Anterior cingulate cortex (tissue), 58 donors: ENCODE measurements at places on chromosomes 4 and X.

- no peak for DNase-seq
Observed at GRCh38 chrX:2340991-2341390, 159.8 kb downstream of the DHRSX start.

- no peak for DNase-seq
Observed at GRCh38 chr4:1500231-1500965, 94.2 kb upstream of the NKX1-1 start.

DNA sequence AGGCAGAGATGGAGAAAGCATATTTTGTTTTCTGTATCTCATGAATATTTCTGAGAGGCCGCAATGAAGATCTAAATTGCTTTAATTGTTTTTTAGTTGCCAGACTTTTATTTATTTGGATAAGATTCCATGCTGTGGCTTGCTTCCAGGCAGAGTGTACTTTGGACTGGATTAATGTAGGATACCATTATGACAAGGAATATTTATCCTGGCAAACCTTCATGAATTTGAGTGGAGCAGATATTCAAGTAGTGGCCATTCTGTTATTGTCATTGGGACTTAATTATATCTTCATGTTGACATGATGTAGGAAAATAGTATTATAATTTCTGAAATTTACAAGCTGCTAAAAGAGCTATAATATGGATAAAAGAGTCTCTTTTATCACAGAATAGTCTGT lies 182.9 kb downstream of the C4orf33 start:
- no peak for DNase-seq

- no peak for DNase-seq
Observed at GRCh38 chr4:144750348-144750747, 104.4 kb downstream of the HHIP start.

GRCh38 chrX:6852869-6853268 lies 294.6 kb upstream of the STS start:
- DNase-seq, result no peak

DNA sequence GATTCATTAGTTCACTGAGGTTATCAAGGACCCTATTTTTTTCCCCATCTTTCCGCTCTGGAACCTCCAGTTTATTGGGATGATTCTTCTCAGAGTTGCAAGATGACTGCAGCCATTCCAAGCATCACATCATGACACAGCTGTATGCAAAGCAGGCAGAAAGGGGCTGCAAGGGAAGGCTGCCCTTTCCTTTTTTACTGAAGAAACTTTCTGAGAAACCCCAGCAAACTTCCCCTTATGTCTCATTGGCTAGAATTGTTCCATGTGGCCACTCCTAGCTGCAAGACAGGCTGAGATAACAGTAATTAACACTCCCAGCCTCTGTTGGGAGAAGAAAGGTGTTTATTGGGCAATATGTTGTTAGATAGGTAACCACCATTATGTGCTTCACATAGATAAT lies 102.6 kb downstream of the SATL1 start:
- DNase-seq, result no peak

- DNase-seq, result no peak
Observed at GRCh38 chr4:143407474-143407873, 70.8 kb downstream of the GAB1 start.

GRCh38 chr4:72169861-72170260 lies 138.1 kb downstream of the NPFFR2 start:
- DNase-seq, result no peak

DNA sequence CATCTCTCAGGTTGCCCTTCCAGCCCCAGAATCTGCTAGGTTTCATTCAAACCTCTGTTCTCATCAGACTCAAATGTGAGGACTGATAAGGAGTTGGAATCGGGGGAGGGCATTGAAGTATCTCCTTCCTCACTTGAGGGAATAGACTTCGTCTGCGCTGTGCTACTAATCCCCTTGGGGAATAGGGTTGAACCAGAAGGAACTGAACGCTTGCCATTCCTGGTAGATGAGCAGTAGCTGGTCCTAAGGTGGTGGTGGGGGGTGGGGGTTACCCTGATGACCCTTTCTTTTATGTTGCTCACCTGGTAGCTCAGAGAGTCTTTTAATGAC lies 692 bp upstream of the SLC9A7 start:
- no peak for DNase-seq

GRCh38 chrX:100643956-100644860 lies at the start of gene SRPX2:
Gene SRPX2 (plus strand): TSS chrX:100644199. CDS start chrX:100646323, 2,124 bp downstream.
- peak; percentile 1 for DNase-seq

DNA sequence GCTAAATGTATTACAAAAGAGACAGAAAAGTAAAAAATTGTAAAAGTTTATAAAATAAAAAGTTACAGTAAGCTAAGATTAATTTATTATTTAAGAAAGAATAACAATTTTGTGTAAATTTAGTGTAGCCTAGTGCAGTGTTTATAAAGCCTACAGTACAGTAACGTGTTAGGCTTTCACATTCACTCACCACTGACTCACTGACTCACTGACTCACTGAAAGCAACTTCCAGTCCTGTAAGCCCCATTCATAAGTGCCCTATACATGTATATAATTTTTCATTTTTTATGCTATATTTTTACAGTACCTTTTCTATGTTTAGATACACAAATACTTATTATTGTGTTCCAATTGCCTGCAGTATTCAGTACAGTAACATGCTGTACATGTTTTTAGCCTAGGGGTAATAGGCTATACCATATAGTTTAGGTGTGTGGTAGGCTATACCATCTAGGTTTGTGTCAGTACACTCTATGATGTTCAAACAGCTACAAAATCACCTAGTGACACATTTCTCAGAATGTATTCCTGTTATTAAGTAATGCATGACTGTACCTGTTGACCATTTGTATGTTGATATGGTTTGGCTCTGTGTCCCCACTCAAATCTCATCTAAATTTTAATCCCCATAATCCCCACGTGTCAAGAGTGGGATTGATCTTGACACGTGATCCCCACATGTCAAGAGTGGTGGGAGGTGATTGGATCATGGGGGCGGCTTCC lies 57.9 kb downstream of the CFAP299 start:
- no peak for DNase-seq

- no peak for DNase-seq
Observed at GRCh38 chr4:133524369-133524768, 375.3 kb downstream of the PCDH10 start.

GRCh38 chr4:75985116-75985515 lies 5.6 kb downstream of the SDAD1 start:
- no peak for DNase-seq

DNA sequence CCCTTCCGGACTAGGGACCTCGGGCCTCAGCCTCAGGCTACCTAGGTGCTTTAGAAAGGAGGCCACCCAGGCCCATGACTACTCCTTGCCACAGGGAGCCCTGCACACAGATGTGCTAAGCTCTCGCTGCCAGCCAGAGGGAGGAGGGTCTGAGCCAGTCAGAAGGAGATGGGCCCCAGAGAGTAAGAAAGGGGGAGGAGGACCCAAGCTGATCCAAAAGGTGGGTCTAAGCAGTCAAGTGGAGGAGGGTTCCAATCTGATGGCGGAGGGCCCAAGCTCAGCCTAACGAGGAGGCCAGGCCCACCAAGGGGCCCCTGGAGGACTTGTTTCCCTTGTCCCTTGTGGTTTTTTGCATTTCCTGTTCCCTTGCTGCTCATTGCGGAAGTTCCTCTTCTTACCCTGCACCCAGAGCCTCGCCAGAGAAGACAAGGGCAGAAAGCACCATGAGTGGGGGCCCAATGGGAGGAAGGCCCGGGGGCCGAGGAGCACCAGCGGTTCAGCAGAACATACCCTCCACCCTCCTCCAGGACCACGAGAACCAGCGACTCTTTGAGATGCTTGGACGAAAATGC lies at the start of gene WAS:
TSS of gene WAS (plus strand) at position 389 of the 572 bp plus-strand sequence. CDS start at position 444, 55 bp downstream.
- DNase-seq, result no peak

DNA sequence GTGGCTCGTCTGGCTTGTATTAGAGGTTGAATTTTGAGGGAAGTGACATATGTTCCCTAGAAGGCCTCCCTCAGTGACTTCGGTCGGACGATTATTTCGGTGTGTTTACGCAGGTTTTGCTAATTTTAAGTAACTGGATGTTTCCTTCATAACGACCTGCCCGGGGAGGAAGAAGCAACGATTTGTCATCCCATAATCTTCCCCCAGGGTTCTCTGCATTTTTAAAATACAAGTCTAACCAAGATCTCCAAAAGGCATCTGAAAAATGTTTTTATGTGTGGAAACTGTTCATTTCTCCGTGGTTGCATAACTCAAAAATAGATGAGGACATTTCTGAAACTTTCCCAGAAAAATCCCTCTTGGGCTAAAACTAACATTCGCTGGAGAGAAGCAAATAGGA lies 195.4 kb downstream of the SHOX start:
- DNase-seq, result no peak
